ENCODE measurements at places on chromosomes 3 and 15.

- no peak for DNase-seq
Observed at GRCh38 chr15:43242616-43243015, 21.8 kb upstream of the EPB42 start.

GRCh38 chr3:45211466-45212094, 14.5 kb downstream of the TMEM158 start:
- no peak for DNase-seq

- no peak for DNase-seq
Observed at GRCh38 chr3:108494906-108495531, 15.4 kb downstream of the MYH15 start.

DNA sequence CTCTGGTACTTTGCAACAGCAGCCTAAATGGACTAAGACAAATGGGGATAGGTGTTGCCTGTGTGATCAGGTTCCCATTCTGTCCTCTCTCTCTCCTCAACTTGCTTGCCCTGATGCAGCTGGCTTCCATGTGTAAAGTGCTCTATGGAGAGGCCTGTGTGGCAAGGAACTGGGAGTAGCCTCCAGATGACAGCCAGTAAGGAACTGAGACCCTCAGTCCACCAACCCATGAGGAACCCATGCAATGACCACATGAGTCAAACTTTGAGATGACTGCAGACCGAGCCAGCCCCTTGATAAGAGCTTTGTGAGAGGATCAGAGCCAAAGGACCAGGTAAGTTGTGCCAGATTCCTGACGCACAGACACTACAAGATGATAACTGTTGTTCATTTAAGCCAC, 74.6 kb upstream of the ADPGK start:
- no peak for DNase-seq

DNA sequence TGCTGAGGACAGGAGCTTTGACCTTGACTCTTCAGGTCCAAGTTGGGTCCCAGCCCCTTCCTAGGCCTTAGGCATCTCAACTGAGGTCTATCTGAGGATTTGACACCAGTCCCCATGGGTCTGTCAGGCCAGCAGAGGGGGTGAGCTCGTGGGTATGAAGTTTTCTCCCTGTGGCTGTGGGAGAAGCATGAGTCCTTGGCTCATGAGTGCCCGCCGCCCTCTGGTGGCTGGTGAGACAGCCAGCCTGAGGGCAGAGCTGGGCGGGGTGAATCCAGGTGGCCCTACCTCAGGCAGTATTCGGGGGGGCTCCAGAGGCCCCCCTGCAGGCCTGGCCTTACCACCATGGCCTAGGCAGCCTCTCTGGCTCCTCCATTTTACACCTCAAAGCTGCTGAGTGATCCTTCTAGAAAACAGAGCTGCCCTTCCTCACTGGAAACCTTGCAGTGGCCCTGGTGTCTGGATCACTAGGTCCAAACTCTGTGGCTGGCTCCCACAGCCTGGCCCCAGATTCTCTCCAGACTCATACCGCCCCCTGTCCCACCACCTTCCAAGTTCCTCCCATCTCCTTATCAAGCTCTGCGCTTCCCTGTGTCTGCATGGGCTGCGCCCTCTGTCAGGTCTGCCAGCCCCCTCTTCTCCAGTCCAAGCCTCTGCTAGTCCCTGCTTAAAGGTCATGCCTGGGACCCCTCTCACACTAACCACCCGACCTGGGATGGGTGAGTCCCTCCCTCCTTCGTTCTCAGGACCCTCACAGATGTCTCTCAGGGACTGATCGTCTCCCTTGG, 16.1 kb downstream of the SH2D7 start:
- DNase-seq, result peak; percentile 74

GRCh38 chr3:184506561-184506991, 55.0 kb upstream of the EPHB3 start:
- no peak for DNase-seq

DNA sequence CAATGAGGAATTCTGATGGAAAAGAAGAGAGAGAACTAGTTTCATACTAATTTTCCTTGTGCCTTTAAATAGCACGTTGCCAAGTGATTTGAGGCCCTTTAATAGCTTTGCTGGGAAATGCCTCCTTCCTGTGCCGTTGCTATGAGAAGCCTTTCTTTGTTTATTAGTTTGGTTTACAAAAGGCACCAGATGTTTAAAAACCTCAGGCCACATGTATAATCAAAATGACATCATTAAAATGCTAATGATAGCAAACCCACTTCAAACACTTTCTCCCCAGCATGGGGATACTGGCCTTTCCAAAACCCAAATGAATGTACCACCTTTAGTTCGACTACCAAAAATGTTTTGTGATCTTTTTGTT, 50.0 kb upstream of the TBC1D23 start:
- no peak for DNase-seq

GRCh38 chr3:119319311-119319710, 25.1 kb downstream of the ARHGAP31 start:
- no peak for DNase-seq

- DNase-seq, result no peak
Observed at GRCh38 chr3:66629150-66629981, 128.5 kb upstream of the LRIG1 start.

DNA sequence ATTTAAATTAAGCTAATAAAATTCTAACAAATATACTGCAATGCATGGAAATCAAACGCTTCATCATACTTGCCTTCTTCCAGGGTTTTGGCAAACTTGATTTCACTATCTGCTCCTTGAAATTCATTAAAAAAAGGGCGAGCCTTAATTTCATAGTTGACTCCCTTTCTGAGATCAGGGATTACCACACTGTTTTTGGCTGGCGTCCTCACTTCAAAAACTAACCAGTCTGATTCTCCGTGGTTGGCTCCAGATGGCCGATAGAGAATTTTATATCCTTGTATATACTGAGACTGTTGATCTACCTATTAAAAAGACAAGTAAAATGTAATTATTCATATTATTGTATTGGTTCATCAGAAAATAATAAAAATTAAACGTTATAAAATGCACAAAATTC, 1106.8 kb downstream of the ROBO1 start:
- DNase-seq, result no peak

GRCh38 chr15:74373731-74374647, 6.5 kb upstream of the CYP11A1 start:
- DNase-seq, result peak; percentile 92

GRCh38 chr3:38454884-38455638, 1.4 kb downstream of the ACVR2B start:
- DNase-seq, result no peak

DNA sequence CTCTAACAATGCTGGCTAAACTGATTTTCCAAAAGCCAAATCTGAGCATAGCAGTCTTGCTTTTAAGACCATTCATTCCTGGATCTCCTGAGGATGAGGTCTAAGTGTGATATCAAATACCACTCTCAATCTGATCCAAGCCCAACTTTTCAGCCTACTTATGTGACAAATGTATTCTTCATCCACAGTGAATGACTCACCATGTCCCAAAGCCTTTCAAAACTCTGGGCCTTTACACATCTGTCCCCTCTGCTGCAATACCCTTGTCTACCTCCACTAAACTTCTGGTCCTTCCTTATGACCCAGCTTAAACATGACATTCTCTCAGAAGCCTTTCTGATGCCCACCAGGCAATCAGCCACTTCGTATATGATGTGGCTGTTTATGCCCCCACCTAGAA, 4.6 kb downstream of the ANAPC13 start:
- no peak for DNase-seq

GRCh38 chr3:58204720-58205119, 6.1 kb downstream of the DNASE1L3 start:
- no peak for DNase-seq

GRCh38 chr3:42984701-42985100, 5.6 kb downstream of the GASK1A start:
- no peak for DNase-seq
